ENCODE measurements at places on chromosomes 2 and 18.

- DNase-seq: no peak
Measured at GRCh38 chr2:75066121-75066902, 107.9 kb downstream of the POLE4 start.

- DNase-seq: no peak
Measured at GRCh38 chr2:154945984-154946383, 247.5 kb downstream of the KCNJ3 start.

DNA sequence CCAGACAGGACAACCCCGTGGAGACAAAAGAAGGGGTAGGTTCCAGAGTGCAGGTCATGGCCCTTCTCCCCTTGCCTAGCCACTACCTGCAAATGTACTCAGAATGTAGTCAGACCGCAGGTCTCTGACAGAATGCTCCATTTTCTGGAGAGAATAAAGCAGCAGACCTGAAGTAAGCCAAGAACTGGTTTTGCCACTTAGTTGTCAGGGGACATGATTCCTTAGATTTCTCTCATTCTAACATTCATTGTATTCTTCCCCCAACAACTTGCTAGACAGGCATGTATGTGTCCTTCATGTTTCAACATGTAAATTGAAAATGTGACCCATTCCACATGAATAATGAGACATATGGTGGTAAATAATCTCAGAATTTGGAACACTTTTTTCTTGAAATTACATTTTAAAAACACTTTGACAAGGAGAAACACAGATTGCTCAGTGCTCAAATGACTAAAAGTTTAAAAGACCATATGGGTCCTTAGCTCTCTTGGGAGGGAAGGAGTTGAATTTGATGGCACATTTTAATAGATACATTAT, 142.4 kb downstream of the CCBE1 start:
- DNase-seq: no peak

DNA sequence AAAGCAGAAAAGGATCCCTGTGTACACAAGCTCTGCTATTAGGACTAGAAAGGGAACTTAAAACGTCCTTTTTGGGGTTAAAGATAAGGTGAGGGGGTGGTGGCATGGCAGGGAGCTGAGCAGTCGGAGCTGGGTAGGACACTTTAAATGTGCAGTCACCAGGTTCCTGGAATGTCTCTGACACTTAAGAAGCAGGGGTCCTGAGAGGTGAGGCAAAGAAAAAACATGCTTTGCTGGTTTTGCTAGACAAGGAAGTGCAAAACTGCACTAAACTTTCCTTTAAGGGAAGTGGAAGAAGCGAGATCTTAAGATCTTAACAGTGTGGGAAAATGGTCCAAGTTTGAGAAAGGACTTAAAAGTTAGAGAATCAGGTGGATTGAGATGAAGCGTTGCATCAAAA, 99.5 kb upstream of the MAP3K20 start:
- DNase-seq: no peak

DNA sequence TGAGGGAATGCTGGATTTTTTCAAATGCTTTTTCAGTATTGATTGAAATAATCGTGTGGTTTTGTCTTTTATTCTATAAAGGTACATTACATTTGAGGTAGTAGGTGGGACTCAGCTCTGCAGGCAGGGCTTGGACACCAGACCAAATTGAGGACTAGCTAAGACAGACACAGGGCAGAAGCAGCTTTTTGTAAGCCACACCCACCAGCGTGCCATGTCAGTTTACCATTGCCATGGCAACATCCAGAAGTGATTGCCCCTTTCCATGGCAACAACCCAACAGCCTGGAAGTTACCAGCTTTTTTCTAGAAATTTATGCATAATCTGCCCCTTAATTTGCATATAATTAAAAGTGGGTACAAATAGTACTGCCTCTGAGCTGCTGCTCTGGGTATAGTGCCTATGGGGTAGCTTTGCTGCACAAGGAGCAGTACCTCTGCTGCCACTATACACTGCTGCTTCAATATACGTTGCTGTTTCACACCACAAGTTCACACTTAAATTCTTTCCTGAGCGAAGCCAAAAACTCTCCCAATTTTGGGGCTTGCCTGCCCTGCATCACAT, 23.6 kb upstream of the VWA3B start:
- no peak for DNase-seq

DNA sequence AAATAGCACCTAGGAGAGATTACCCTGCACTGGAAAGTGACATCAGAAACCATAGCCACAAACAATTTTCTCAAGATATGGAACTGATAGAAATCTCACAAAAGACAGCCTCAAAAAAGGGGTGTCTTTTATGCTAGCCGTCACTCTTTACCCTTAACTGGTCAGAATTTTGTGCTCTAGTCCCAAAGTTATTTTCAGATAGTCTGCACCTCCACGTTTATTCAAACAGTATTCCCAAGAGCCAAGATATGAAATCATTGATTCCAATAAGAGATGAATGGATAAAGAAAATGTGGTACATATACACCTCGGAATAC, 23.5 kb upstream of the PMAIP1 start:
- no peak for DNase-seq

DNA sequence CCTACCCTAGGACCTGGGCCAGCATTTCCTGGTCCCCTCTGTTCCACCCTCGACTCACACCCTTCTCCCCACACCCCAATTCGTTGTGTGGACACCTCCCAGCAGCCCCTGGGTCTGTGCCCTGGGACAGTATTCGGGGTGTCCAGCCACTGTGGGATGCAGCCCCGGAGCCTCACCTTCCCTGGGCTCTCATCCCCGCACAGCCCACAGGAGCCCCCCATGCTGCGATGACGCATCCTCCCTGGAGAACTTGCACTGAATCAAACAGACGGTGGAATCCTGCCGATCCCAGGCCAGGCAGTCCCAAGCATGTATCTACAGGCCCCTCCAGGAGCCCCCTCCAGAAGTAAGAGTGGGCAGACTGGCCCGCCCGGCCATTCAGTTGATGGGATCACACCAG, 9.7 kb downstream of the ITM2C start:
- DNase-seq: no peak

DNA sequence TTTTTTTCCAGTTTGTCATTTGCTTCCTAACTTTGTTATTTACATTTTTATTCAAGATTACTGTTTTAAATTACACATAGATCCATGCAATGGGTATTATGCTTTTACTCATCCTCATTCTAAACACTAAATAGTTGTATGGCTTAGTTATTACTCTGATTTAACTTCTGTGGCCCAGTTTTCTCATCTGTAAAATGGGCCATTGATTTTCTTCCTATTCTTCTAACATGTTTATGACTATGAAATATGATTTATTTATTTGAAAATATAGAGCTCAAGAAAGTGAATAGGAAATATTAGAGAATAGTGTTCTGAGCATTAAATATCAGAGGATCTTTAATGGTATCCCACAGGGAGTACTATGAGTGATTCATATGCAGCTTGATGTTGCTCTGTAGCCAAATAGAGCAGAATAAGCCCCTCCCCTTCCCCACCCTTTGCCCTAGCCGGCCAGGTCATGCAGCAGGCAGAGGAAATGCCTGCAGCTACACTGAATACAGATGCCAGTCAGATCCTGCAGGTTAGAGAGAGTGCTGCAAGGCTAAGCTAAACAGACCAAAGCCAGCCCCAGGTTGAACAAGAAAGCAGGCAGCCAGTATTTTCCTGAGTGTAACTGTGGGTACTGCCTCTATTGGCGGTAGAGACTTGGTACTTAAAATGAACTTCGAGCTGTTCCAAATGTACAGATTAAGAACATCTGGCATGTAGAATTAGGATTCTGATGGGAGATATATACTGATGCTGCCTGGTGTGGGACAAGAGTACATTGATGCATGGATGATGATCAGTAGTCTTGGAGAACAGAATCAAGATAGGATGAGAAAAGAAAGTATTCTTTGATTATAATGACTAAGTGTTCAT, 11.7 kb upstream of the ACYP2 start:
- no peak for DNase-seq

- no peak for DNase-seq
Measured at GRCh38 chr18:63249771-63250170, 69.8 kb downstream of the BCL2 start.

GRCh38 chr2:36044411-36044810, 311.2 kb upstream of the CRIM1 start:
- no peak for DNase-seq
